Stimulated activated CD4-positive, alpha-beta T cell treated with anti-CD3 and anti-CD28 coated beads, TNF-alpha, amount 100 ng/mL, for 48 hours (primary cell): ENCODE measurements at places on chromosomes 12 and 14.

DNA sequence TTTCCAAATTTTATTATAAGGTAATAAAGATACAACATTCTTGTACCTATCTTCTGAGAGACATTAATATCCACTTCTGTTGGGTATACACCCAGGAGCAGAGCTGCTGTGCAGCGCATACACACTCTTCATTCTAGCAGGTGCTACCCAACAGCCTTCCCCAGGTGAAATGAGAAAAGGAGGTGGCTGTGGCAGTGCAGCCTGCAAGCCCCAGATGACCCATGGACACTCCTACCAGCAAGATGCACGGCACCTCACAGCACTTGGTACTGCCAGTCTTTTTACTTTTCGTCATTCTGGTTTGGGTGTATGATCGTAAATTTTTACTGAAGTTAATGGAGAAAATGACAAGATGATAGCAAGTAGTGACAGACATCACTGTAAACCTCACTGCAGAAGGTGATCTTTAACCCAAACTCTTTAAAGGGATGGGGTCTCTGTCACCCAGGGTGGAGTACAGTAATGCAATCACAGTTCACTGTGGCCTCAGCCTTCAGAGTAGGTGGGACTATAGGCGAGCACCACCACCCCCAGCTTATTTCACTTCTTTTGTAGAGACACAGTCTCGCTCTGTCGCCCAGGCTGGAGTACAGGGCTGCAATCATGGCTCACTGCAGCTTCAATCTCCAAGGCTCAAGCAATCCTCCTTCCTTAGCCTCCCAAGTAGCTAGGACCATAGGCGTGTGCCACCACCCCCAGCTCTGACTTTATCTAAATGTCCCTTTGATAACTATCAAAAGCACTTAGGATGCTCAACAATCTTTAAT, 26.5 kb downstream of the VPS37B start:
- no peak for DNase-seq

DNA sequence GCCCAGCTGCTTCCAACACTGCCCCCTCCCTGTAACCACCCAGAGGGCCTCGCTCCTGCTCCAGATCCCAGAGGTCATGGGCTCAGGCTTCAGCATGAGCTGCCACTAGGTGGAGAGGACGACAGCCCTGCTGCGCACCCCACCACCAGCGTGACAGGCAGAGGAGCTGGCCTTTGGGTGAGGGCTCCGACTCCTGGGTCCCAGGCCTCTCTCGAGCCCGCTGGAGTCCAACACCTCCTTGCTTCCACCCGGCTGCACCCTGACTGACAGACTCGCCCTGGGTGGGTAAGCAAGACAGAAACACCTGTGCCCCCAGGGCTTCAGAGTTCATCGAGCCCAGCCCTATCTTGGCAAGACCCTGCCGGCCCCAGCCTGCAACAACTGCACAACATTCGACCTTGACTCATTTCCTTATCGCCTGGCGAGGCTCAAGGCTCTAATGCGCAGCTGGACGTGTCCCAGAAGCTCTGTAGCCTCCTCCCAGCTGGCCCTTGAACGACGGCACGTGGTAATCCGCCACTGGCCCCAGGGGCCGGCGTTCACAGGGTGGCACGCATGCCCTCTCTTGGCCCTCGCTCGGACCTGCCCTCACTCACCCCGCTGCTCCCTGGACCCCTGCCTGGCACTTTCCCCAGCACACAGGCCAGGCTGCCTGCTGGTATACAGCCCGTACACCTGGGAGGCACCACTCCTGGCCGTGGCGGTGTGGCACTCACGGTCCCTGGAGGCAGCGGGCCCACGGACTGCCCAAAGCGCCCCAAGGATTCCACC, 28.0 kb downstream of the VPS37B start:
- DNase-seq, result no peak

DNA sequence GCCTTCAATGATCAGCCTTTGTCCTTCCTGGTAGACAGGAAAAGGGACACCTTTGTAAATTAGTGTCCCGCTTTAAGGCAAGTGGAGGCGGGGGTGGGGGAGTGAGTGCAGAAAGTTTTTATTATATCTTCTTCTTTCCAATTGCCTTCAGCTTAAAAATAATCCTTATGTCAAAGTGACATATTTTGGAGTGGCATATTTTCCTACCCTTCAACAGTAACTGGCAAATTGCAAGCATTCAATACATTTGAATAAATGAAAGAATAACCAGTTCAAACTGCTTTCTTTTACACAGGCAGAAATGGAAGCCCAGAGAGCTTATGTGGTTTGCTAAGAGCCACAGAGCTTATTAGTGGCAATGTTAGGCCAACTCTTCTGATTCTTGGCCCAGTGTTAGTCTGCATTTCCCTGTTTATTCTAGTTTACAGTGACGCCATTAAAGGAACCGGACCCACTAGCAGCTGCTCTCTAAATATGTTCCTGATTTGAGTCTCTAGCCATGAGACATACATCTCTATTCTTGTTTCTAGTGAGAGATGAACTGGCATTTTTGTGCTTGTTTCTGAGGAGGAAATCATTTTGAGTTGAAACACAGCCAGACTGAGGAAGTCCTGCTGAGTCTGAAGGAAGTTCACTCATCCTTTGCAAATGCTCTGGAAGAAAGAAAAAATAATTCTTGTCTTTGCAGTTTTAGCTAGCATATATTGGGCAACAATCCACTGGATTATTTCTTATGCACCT, 468.7 kb downstream of the NOVA1 start:
- DNase-seq, result no peak

DNA sequence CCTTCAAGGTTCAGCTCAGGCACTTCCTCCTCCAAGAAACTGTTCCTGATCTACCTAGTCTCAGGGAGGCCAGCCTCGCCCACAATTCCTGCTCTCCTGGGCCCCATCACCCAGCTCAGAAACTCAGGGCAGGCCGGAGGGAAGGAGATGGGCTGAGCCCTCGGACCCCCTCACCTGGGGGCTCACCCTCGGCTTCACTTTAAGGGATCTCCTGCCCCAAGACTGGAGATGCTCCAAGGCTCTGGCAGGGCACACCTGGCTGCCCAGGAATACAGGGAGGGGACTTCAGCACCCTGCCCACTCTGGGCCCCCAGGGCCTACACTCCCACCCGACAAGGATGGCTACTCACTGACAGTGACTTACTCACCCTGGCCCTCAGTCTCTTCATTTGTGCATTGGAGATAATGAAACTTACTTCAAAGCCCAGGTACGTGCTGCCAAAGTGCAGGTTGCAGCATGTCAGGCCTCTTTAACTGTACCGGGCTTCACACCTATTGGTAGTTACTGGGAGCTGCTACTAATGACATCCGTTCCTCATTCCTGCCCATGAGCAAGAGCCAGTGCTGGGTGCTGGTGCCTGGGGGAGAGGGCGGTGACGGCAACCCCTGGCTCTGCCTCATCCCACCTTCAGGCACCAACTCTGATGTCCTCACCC, 21.0 kb upstream of the PPP1R13B start:
- no peak for DNase-seq

DNA sequence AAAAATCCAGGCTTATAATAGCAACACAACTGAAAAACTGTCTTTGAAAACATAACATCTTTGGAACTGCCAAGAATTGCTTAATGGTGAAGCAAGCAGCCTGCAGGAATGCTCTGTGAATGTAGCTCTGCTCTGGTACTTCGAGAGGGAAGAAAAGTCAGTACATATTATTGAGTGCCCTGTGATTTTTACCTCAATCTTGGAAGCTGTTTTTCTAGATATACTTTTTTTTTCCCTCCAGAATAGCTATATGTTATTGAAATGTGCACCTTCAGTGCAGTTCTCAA, 508.1 kb downstream of the PCNX1 start:
- no peak for DNase-seq

- DNase-seq, result peak; percentile 58
Measured at GRCh38 chr14:100106250-100107112, 41.3 kb downstream of the EVL start.

DNA sequence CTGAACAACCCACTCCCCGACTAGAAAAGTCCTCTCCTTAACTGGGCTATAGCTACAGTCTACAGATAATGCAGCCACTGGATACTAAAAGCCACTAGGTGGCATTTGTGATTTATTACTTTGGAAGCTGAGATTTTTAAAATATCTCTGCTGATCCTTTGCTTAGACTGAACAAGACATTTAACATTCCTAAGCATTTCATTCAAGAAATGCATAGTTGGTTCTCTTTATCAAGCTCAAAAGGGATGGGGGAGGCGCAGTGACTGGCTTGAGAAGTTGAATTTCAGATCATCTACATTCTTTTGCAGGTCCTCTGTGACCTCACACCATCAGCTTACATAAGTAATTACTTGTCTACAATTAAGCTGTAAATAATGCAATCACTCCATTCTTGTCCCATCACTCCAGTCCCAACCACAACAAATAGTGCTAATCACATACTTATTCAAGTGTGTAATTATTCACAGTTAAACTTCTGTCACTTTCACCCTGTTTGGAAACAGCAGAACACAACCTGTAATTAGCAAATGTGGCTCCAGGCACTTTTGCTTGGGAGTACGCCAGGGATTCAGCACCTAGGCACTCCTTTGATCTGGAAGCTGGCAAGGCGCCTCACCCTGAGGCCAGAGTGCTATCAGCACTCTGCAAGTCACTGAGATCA, 203.6 kb downstream of the NOVA1 start:
- no peak for DNase-seq

- DNase-seq, result no peak
Measured at GRCh38 chr12:3744229-3744901, 8.5 kb downstream of the CRACR2A start.

DNA sequence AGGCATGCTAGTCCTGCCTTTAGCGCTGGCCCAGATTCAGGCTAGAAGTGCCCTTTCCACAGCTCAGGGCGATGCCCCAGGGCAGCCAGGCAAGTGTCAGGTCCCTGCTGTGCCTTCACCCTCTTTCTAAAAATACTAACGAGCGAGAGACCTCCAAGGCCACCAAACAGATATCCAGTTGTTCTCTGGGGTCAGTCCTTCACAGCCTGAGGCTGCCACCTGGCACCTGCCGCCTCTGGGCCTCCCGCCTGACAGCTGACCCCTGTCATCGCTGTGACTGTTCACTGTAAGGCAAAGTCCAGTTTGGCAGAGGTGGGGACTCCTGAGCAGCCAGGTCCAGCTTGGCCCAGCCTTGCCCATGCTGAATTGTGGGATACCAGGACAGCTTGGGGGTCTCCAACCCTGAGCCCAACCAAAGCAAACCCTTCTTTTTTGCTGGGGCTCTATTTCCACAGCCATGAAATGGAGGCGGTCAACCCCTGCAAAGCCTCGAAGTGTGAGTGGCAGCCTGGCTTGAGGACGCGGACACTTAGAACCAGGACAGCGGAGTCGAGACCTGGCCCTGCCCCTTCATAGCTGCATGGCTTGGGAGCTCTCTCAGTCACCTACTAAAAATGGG, 79.9 kb downstream of the NINJ2 start:
- no peak for DNase-seq

- DNase-seq, result no peak
Measured at GRCh38 chr14:73153272-73153671, 17.0 kb downstream of the PSEN1 start.

- DNase-seq, result no peak
Measured at GRCh38 chr12:89918172-89918846, 209.7 kb upstream of the ATP2B1 start.

GRCh38 chr12:132422040-132422380, 67.9 kb upstream of the FBRSL1 start:
- DNase-seq, result no peak

DNA sequence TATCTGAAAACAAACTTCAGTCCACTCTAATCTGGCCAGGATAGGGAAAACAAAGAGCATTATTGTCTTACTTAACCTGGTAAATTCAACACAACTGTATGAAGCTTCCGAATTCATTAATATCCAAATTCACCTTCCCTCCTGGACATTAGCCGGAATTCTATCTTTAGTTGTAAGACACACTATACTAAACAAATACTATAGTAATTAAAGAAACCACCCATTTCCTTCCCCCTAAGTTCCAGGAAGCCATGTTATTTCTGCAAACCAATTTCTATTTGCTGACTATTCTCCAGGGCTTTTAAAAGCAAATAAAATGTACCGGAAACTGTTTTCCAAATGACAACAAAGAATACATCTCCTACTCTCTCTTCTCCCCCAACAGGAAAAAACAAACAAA, 122.7 kb upstream of the MDM1 start:
- DNase-seq, result no peak
